Esophagus squamous epithelium (tissue), 5 donors: ENCODE measurements at places on chromosomes 3 and 15.

DNA sequence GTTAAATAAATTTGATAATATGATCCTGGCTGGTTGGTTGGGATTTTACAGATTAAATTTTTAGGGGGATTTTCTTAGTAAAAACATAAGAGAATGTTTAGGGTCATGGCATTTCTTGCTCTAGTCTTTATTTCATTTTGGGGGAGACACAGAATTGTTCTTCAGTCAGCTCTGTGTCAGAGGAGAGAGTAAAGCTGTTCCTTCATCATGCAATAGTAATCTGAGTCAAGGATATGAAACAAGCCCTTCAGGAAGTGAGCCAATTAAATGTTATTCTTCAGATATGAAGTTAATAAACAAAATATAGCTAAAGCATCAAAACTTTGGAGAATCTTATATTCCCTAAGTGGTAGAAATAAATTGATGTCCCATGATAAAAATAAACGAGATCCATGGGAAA, 22.9 kb upstream of the SLC4A7 start:
- DNase-seq, result no peak

GRCh38 chr15:31483053-31483985, 156.7 kb downstream of the KLF13 start:
- no peak for DNase-seq

GRCh38 chr3:149180057-149180573, 41.5 kb downstream of the CP start:
- DNase-seq, result no peak

DNA sequence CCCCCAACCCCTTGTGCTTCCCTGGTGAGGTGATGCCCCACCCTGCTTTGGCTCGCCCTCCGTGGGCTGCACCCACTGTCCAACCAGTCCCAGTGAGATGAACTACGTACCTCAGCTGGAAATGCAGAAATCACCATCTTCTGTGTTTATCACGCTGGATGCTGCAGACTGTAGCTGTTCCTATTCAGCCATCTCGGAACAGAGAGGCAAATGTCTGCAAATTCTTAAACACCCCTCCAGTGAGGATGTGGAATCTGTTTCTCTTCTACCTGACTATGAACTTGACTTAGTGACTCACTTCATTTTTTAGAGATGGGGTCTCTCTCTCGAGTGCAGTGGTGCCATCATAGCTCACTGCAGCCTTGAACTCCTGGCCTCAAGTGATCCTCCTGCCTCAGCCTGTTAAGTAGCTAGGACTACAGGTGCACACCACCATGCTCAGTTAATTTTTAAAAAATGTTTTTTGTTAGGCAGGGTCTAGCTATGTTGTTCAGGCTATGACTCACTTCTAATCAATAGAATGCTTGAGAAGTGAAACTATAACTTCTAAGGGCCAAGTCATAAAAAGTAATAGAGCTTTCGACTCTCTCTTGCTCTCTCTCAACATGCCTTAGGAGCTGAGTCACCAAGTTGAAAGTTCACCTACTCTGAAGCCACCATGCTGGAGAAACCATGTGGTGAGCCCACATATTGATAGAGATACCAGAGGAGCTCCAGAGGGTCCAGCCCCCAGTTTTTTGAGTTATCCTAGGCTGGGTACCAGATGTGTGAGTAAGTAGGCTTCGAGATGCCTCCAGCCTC, 11.5 kb upstream of the PARP14 start:
- no peak for DNase-seq

DNA sequence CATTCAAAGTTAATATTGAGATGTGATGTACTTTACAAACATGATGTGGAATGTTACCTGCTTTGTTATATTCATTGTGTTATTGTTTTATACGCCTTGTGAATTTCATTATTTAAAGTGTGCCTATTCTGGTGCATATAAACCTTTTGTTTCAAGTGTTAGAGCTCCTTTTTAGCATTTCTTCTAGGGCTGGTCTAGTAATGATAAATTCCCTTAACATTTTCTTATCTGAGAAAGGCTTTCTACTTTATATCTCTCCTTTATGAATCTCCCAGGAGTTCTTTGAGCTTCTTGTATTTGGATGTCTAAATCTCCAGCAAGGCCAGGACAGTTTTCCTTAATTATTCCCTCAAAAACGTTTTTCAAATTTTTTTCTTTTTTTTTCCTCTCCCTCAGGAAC, 1005.6 kb downstream of the IGSF11 start:
- no peak for DNase-seq

DNA sequence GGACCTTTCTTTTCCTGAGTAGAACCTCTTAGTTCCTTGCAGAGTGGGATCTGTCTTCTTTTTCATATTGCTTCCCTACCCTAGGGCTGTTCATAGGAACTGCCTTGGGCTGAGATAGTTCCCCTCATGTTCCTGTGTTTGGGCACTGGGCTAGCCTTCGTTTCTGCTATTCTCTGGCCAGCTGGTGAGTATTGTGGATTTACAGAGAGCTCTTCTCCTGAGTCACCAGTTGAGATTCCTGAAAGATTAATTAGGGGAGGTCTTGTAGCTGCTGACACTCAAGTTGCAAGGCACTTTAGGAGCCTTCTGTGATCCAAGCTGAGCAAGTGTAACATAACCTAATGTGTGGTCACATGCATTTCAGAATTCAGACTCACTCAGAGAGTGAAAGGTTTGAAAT, 30.7 kb downstream of the CHD2 start:
- DNase-seq, result no peak

GRCh38 chr3:146269271-146269670, 18.4 kb upstream of the PLSCR4 start:
- no peak for DNase-seq
